NCI-H2107 (cell line): ENCODE measurements at places on chromosomes 1 and 21.

DNA sequence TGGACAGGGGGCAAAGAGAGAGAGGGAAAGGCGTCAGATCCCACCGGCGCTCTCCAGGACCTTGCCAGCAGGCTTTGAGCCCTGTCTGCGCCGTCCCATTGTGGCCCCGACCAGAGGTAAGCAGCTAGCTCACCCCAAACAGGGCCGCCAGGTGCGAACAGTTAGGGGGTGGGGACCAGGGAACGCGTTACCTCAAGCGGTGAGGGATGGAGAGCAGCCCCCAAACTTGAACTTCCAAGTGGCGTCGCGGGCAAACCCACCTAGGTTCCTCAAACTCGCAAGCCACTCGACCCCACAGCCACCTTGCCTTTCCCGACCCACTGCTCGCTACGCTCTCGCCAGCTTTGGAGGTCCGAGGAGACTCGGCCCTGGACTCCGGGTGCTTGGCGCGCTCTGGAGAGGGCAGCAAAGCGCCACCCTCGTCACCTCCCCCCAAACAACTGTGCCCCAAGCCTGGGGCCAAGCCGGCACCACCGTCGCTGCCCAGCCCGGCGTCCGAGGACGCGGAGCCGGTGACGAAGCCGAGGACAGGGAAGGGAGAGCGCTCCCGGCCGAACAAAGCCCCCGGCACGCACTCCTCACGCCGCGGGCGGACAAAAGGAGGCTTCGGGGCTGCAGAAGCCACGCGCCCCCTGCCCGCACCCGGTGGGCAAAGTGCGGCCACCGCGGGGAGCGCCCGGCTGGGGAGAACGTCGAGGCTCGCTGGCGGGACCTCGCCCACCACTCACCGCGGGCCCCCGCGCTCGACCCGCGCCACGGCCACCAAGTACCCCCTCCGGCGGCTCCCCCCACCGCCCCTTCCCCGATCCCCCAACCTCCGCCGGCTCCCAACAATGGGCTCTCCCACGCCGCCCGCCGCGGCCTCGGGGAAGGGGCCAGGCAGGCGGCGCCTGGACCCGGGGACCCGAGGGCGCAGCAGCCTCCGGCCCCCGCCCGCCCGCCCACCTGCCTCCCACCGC lies 976 bp downstream of the SSBP3 start:
- DNase-seq: peak; percentile 23

DNA sequence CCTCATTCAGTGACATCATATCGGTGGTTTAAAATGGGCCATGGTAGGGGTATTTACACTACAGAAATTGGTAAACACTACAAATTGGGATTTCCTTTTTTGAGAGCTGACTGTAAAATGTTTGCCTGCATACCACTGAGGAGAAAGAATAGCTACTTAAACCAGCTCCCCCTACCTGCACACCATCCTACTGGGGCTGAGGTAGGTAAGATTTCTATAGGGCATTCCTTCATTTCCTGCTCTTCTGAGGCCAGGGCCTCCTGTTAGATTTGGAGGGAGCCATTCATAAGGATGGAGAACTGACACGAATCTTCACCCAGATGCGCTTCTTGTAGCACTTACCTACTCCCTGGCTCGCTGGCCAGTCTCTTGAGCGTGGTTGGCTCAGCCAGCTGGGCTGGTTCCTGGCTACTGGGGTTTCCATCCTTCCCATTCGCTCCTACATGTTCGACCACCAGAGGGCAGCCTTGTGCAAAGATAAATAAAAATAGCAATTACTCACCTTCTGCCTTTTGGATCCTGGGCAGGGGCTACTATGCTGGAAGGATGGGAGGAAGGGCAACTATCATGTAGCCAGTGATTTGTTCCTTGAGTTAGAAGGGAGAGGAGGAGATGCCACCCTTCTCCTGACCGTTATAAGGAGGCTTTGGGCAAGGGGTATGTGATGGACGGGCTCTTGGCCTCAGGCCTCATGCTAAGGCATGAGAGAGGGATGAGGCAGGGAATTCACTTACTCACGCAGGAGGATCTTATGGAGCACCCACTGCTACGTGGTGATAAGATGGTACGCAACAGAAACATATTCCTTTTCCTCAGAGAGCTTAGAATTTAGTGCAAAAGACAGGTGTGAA lies 10.7 kb downstream of the OPTC start:
- DNase-seq: peak; percentile 78

DNA sequence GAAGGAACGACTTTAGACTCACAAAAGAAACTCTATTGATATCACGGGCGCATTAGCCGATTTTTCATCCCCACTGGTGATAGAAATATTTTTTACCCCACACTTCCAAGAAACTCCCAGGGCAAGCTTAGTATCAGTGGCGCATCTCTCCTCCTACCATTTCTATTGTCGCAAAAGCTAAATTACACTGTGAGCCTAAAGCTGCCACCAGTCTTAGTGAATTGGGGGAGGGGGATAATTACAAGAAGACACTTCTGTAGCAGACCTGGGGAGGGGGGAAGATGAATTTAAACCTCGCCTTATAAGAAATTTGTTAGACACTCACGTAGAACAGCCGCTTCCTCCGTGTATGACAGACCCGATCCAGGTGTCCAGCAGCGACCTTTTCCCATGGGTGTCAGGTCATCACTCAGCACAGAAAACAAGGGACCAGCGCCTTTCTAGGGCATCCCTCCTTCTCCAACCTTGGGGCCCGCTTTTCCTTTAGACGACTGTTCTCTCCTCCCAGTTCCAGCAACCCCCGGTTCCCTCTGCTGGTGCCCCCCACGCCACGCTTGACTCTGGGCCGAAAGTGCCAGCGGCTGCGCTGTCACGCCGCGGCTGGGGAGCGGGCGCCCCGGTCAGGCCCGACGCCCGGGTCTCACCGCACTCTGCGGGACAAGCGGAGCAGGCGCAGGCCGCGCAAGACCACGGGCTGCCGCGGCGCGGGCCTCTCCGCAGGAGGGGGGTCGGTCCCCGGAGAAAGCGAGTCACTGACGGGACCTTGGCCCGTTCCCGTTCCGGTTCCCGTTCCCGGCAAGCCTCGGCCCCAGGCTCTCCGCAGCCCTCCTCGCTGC lies 821 bp downstream of the PHC2 start:
- DNase-seq: no peak

GRCh38 chr1:51303315-51303714 lies 27.0 kb downstream of the TTC39A start:
- DNase-seq: no peak

GRCh38 chr1:88697503-88697902 lies 13.4 kb downstream of the PKN2 start:
- no peak for DNase-seq

DNA sequence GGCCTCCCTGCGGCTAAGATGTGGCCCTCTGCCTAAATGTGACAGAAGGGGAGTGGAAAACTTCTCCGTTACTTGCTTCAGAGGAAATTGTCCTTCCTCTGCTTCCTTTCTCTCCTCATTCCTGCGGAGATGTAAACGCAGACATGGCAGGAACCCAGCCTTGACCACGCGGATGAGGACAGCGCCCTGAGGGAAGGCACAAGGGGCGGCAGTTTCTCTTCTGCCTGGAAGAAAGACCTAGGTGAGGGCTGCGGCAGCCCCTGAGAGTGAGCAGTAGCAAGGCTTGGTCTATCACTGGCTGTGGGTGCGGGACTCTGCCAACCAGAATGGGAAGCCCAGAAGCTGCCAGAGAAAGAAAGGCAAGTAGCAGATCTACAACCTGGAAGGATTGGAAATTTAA lies 14.0 kb upstream of the CTPS1 start:
- no peak for DNase-seq

GRCh38 chr21:28179136-28179535 lies 813.5 kb downstream of the LTN1 start:
- no peak for DNase-seq

DNA sequence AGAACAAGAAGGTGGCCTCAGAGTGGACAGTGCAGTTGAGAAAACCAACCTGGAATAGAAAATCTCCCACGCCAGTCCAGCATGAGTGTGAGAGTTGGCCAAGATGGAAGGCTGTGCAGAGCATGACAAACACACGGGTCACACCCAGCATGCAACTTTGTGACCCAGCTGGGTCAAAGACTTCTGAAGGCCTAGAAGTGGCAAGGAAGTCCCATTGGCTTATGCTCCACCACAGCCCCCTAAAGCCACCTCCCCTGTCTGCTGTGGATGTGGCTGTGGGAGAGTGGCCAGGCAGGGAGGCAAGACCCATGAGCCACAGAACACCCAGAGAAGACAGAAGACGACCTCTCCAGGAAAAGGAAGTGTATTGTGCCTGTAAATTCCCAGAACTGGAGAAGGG lies 13.6 kb downstream of the BATF3 start:
- DNase-seq: no peak

GRCh38 chr1:93437976-93438605 lies 9.8 kb upstream of the FNBP1L start:
- DNase-seq: peak; percentile 27

DNA sequence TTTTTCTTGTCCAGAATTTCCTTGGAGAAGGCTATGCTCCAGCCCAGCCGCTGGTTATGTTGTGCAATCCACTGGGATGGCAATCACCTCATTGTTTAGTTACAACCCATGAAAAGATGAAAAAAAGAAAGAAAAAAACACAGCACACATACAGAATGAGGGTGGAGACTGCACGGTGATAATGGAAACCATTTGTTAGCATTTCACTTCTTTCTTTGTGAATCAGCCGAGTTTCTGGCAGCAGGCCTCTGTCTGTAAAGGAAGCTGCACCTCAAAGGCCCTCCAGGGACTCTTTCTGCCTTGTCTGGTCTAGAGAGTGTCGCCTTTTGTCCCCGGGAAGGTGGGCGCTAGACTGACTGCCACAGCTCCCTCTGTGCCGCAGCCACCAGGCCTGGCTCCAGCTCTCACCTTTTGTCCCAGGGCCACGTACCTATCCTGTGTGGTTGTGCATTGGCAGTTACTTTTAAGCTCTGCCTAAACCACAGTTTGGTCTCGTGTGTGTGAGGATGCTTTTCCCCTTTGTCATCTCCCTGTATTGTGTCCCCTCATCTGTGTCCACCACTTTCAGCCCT lies 35.6 kb downstream of the NGF start:
- no peak for DNase-seq

GRCh38 chr1:54413295-54413694 lies 7.1 kb upstream of the SSBP3 start:
- no peak for DNase-seq

DNA sequence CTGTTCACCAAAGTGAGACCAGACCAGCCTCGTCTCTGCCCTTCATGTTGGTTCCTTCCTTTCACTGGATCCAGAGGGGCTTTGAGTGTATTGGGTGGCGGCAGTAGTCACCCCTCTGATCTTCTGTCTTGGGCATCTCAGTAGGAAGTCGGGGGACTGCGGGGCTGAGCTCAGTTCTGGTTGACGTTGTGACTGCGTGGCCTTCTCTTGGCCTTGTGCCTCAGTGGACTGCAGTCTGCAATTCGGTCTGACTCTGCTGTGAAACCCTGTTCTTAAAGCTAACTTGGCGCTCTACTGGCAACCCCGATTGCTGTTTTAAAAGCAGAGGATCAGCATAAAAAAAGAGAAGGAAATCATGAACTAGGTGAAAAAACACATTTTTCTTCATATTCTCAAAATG lies 56.7 kb downstream of the SLC37A1 start:
- DNase-seq: no peak

DNA sequence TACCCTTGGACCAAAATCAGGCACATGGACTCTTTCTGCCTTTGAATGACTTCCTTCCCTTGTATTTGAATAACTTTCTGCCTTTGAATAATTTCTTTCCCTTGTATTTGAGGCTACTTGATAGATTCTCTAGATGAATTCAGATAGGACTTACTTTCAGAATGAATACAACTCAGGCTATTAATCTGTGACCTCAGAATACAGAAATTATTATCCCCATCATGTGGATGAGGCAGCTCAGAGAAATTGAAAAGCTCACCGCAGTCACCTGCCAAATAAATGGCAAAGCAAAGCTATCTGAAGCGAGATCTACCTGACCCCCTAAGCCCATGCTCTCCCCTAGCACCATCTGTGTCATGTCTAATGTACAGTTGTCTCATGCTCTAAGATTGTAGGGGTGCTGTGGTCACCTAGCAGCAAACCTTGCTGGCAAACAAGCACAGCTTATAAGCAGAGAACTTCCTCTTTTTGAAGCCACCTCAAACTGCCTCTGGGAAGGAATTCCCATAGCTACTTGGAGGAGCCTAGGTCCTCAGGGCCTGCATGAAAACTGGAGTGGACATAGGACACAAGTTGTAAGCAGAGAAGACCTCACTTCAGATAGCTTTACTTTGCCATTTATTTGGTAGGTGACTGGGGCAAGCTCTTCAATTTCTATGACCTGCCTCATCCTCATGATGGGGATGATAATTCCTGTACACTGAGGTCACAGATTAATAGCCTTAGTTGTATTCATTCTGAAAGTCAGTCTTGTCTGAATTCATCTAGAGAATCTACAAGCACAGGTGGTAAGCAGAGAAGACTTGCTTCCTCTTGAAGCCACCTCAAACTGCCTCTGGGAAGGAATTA lies 66.1 kb downstream of the FASLG start:
- no peak for DNase-seq

GRCh38 chr1:38243106-38243505 lies 196.5 kb upstream of the POU3F1 start:
- no peak for DNase-seq

DNA sequence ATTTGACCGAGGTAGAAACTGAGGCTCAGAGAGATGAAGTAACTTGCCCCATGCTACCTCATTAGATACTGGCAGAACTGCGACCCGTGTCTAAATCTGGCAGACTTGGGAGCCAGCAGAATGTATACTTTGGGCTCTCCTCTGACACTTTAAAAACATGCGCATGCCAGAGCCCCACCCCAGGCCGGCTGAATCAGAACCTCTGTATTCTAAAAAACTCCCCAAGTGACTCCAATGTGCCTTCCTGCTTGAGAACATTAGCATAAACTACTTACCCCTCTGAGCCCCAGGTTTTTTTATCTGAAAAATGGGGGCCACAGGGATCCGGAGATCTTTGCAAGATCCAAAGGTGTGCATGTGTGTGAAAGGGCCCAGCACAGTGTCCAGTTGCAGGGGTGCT lies 344.7 kb upstream of the USP24 start:
- no peak for DNase-seq

GRCh38 chr1:206074839-206075238 lies 21.9 kb downstream of the RHEX start:
- no peak for DNase-seq

DNA sequence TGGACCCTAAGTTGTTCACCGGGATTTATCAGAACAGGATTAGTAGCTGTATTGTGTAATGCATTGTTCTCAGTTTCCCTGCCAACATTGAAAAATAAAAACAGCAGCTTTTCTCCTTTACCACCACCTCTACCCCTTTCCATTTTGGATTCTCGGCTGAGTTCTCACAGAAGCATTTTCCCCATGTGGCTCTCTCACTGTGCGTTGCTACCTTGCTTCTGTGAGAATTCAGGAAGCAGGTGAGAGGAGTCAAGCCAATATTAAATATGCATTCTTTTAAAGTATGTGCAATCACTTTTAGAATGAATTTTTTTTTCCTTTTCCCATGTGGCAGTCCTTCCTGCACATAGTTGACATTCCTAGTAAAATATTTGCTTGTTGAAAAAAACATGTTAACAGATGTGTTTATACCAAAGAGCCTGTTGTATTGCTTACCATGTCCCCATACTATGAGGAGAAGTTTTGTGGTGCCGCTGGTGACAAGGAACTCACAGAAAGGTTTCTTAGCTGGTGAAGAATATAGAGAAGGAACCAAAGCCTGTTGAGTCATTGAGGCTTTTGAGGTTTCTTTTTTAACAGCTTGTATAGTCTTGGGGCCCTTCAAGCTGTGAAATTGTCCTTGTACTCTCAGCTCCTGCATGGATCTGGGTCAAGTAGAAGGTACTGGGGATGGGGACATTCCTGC lies 3.9 kb upstream of the OLFML3 start:
- no peak for DNase-seq

GRCh38 chr1:223524930-223525451 lies 131.8 kb downstream of the CCDC185 start:
- no peak for DNase-seq
